ENCODE measurements at places on chromosomes 6 and 20.

GRCh38 chr6:165770397-165771082 lies 107.5 kb upstream of the PDE10A start:
- DNase-seq: no peak

- DNase-seq: no peak
Measured at GRCh38 chr6:127784468-127784867, 116.4 kb downstream of the THEMIS start.

DNA sequence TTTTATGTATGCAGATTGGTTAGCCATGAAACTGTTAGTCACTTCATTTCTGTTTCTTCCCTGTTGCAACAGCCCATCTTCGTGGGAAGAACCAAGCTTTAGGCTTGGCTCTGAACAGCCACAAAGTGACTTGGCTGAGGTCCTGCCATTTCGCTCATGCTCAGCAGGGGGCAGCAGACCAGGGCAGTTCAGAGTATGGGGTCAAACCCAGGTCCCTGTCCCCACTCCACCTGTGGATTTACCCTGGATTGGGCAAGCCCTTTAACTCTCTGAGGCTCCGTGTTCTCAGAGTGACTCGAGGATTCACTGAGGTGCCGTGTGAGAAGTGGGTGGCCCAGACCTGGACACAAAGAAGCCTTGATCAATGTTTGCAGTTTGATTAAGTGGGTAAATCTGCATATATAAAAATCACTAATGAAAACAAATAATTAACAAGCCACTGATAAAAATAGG lies 19.8 kb upstream of the MAP1LC3A start:
- no peak for DNase-seq

- DNase-seq: no peak
Measured at GRCh38 chr6:142300302-142300701, 1.5 kb upstream of the ADGRG6 start.

GRCh38 chr6:30213667-30213956 lies 406 bp upstream of the TRIM26 start:
- no peak for DNase-seq

DNA sequence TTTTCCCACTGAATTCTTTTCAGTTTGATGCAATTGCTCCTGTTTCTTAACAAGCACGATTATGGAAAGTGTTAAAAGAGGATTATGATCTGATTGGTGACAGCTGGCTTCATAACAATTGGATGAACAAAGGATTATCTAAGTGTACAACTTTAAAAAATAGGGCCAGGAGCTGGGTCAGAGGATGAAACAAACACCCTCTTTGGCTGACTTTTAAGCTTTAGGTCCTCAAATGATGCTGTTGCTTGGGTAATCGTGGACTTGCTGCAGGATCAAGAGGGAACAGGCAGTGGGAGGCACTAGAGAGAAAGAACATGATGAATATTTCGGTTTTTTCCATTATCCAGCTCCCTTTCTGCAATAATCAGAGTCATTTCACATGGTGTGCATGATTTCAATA lies 35.5 kb upstream of the TMX4 start:
- no peak for DNase-seq

- peak; percentile 82 for DNase-seq
Measured at GRCh38 chr6:31664790-31665500, at the start of gene GPANK1. GPANK1 (minus strand) TSS chr6:31664997; CDS start chr6:31664478, 519 bp downstream.

DNA sequence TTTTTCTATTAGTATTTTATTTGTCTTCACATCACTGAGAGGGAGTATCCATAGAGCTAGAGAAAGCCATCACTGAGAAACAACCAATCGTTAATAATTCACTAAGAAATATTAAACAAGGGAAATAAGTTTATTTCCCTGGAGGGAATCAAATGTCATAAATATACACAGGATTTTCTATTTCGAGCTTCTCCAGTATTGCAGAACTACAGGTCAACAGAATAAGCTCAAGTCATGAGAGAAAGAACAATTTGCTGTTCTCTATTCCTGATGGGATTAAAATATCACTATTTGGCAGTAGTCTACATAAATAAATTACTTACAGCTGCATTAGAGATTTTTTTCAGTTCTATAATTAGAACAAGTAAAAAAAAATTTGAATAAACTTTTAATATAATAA lies 2.2 kb upstream of the FAM162B start:
- no peak for DNase-seq

DNA sequence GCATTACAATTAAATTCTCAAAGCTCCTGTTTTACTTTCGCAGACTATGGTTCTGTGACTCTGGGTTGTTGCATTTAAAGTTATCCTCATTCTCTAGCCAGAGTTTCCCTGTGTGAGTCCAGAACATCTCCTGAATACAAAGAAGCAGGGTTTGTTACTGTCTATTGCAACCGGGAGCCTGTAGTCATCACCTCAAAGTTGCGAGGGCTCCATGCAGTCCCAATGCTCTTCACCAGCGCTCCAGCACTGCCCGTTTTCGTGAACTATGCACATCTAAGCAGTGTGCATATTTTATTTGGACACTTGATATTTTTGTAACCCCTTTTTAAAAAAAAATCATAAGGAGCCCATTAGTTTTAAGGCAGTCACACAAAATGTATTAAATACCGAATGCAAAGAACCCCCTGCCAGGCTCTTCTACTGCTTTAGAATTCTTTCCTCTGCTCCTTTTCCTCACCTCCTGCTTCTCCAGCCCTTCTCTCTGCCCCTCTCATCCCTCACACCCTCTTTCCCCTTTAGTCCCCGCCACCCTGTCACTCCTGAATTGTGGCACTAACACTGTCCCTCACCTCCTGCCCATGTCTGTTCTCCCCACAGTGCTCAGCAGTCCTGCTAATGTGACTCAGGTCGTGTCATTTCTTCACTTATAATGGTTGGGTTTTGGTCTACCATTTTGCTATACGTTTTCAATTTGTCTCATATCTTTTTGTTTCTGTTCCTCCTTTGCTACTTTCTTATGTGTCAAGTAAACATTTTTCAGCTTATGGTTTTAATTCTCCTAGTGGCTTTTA lies 1.1 kb upstream of the HLA-C start:
- no peak for DNase-seq

DNA sequence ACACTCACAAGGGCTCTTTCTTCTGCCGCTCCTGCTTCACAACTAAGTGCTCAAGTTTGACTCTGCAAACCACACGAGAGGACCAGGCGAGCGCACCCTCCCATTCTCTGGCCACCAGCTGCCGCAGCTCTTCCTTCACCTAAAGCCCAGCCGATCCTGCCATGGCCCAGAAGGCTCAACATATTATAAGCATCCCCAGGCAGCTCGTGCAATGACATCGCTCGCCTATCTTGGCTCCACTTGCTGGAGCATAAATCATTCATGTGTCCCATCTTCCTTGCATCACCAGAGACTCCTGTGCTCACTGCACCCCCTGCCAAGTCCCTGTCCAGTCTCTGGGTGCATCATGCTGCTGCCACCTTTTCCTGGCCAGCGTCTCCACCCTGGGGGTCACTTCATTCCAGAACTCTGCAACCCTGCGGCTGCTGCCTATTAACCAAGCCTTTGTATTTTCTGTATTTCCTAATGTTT lies 59.0 kb downstream of the PSMG4 start:
- no peak for DNase-seq

DNA sequence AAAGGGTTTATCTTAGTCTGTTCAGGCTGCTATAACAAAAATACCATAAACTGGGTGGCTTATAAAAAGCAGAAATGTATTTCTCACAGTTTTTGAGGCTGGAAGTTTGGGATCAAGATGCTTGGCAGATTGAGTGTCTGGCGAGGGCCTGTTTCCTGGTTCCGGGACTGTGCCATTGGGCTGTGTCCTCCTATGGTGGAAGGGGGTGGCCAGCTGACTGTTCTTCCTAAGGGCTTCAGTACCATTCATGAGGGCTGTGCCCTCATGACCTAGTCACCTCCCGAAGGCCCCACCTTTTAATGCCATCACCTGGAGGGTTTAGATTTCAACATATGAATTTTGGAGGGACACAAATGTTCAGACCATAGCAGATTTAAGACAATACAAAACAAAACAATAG lies 91.2 kb downstream of the ARID1B start:
- no peak for DNase-seq

DNA sequence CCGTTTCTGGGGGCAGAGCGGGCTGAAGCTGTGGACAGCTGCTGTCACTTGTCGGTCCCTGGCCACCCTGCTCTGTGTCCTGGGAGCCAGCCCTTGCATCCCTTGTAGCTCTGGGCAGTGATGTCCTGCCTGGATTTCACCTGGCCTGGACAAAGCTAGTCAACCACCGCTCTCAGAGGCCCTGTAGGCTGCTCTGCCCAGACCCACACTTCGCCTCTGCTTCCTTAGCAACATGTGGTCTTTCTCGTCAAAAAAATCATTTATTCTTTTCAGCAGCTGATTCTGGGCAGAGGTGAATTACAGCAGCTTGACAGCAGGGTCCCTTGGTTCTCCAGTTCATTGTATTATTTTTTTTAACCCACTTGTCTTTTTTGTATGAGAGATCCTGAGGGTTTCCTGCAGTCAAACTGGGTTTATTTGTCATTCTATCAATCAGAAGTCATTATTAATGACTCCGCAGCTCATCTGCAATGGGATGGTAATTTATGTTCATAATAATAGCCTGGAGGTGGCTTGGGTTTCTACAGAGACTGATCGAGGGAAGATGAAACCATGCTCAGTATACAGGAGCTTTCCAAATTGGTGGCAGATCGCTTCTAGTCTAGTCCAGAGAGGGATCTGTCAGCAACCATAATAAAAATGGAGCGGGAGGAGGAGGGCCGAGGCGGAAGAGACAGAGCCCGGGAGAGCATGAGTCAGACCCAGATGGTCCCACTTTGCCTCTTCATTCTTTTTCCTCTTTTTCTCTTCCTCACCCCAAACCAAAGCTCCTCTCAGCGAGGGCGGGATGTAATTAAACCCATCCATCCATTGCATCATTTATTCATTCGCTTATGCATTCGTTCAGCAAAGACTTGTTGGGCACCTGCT lies 22.4 kb downstream of the EDN3 start:
- no peak for DNase-seq

DNA sequence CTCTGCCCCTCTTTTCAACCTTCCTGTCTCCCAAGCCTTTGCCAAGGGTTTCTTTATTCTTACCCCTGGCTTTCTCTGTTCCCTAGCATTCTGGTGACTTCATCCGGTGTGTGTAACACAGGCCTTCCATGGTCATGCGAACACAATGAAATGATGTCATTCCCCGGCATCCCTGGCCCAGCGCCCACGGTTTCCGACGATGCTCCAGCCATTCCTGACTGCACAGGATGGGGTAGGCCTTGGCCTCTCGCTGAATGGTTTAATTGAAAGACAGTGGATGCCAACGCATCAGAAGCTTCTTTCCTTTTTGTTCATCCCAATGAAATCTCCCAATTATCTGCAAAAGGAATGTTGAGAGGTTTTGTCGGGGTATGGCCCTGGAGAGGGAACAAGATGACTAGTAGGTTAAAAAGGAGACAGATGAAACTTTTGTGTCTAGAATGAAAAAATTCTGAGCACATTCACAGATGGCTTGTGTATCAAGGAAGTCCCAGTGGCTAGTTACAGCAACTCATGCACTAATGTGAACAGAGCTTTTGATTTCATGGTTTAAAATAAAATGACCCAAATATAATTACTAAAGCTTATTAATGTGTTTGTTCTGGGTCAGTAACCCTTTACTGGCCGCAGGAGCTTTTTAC lies 655.0 kb downstream of the QKI start:
- DNase-seq: no peak

- DNase-seq: no peak
Measured at GRCh38 chr6:20631549-20631924, 97.3 kb downstream of the CDKAL1 start.

- DNase-seq: no peak
Measured at GRCh38 chr6:88455317-88455716, 289.2 kb upstream of the CNR1 start.

GRCh38 chr6:118101831-118102345 lies 194.8 kb downstream of the SLC35F1 start:
- no peak for DNase-seq

DNA sequence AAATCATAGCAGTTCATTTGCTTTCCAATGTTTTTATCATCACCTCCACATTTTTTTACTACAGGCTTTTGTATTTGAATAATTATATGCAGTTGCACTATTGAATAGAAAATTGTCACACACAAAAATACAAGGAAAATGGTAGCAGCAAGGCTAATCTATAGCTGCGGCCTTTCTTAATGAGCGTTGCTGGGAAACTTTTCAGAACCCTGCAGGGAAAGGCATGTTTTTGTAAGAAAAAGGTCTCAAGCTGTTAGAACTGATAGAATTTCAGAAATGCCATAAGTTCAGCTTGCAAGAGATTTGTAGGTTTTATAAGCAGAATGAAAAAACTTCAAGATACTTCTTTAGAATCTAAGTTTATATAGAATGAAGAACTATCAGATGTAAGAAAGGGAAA lies 535.8 kb downstream of the LMBRD1 start:
- DNase-seq: no peak

DNA sequence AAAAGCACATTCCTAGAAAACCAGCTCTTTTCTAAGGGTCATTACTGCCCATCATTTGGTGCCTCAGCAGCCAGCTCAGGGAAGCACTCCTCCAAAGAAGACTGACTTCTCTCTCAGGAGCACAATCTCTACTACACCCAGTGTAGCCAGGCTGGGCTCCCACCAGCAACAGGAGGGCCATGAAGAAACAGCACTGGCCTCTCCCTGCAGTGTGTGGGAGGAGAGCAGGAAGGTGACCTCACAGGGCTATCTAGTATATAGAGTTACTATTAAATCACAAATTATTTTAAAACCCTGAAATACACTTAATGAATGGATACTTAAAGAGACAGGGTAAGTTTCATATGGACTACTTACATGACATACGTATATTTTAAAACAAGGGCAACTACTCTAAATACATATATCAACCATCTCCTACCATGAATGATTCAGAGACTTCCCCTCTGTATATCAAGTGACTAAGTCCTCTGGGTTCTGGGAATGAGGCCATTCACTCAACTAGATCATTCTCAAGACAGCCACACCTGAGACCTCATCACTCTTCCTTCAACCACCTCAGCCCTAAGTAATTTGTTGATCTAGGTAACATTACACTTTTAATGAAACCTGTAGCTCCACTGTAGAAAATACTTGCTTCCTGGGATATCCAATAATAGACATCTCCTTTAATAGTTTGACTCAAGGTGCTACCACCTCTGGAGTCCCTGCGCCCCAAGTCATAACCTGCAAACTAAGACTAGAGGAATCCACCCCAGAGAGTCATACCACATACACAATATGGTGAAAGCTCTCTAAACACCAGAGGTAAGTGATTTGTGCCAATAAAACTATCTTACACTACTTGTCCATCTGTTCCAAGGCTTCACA lies 25.2 kb downstream of the TBX18 start:
- DNase-seq: no peak

- DNase-seq: no peak
Measured at GRCh38 chr6:3888153-3888957, 39.2 kb downstream of the FAM50B start.

DNA sequence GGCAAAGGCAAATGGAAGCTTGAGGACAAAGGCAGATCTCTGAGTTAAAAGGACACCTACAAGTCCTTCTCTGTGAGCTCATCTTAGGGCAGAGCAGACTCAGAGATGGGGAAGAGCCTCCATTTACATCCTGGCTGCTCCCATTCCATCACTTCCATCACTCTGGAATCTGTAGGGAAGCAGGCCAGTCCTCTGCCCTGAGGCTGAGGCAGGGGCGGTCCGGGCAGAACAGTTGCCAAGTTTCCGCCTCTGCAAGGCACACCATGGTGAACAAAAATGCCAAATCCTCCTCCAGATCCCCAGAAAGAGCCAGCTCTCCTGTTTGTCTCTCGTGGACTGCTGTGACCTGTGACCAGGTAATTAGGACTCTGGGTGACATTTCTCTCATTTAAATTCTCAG lies 209.6 kb upstream of the SSTR4 start:
- no peak for DNase-seq
